Hindlimb muscle (tissue), 1 donor: ENCODE measurements at places on chromosomes 1 and 21.
A peak's percentile ranks its signal among the peaks of the same experiment; 100 is the strongest.

DNA sequence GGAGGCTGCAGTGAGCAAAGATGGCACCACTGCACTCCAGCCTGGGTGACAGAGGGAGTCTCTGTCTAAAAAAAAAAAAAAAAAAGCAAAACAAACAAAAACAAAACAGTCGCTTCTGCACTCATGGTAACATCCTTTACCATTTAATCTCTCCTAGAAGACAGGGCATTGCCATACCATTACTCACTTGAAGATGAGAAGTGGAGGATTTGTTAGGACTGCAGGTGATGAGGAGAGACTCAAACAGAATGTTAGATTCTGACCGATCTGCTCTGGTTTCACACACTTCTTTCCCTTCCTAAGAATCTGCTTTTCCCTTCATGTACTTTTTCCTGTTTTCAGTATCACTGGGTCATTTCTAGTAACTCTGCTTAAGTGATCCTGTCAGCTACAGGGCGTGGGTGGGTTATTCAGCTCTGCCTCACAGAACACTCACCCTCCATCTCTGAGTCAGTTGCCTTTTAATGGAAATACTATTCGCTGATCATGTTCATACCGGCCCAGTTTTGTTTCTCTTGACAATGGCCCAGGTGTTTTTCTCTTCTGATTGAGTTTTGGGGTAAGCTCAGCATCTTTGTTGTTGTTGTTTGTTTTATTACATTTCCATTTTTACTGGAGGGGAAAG is 148.0 kb upstream of the ERG start:
- DNase-seq, result no peak

DNA sequence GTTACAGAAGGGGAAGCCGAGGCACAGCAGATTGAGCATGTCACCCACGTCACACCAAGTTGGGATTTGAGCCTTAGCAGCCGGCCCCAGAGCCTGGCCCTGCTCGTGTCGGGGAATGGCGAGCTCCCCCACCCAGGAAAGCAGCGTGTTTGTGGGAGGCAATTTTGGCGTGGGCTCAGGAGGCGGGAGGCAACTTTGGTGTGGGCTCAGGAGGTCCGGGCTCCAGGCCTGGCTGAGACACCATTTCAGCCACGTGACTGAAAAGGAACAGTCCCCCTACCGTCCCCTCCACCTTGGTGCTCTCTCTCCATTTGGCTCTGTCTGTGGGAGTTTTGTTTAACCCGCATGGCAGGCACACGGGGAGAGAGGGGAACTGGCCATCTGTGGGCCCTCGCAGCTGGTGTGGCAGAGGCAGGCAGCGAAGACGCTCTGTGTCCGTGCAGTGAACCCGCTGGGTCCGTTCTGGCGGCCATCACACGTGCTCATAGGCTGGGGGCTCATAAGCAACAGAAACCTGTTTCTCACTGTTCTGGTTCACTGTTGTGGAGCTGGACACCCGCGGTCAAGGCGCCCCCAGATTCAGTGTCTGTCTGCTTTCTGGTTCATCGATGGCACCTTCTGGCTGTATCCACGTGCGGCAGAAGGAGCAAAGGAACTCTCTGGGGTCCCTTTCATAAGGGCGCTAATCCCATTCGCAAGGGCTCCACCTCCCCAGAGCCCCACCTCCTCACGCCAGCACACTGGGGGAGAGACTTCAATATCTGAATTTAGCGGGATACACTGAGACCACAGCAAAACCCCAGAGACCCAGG is 110.2 kb downstream of the CRYAA start:
- no peak for DNase-seq

DNA sequence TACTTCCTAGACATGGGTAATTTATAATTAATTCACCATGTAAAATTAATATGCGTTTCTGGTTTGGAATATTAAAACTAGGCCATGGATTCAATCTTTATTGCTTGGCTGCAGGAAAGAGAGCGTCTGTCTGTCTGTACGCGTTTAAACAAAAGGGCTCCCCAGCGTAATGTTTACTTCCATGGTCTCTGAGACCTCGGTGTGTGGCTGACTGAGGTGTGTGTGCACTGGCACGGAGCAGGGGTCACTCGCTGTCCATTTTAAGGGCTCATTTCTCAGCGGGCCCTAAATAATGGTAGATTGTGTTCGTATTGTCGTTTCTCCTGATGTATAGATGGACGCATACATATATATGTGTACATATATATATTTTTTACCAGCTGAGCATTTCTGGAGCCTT is 119.6 kb downstream of the ATG4C start:
- DNase-seq, result no peak

DNA sequence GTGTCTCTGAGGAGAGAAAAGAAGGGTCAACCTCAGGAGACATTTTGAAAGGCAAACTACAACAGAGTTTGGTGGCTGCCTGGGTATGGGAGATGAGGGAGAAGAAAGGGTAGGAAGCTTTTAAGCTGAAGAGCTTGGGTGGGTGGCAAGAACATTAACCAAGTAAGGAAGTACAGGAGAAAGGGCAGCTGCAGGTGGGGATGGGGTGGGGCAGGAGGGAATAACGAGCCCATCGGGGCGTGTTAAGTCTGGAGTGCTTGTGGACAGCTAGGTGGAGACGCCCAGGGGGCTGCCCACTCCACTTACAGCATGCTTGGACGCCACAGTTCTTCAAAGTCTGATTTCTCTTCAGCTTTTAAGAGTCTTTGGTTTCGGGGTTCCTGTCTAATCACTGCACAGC is 42.8 kb downstream of the TTC13 start:
- no peak for DNase-seq

DNA sequence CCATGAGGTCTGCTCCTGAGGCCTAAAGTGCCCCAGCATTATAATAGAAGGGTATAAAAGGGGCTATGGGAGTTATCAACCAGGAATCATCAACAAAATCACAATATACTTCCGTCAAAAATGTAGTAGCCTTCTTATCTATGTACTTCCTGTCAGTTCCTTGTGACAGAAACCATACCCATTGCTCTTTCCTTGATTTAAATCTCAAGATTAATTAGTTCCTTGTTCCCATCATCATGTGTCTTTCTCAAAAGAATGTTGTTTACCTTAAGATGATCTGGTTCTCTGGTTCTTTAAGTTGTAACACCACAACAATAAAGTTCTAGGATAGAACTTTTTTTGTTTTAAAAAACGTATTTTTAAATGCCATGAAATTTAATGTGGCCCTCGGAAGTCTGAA is 833.3 kb downstream of the LTN1 start:
- DNase-seq, result no peak

- peak; percentile 53 for DNase-seq
Observed at GRCh38 chr21:39715804-39716397, 29.1 kb upstream of the IGSF5 start.

GRCh38 chr1:108661030-108661609 is at the start of gene HENMT1:
Gene HENMT1 (minus strand): TSS chr1:108661093. CDS start chr1:108659884, 1,209 bp downstream.
- peak; percentile 87 for DNase-seq

GRCh38 chr1:59223989-59224634 is 72.8 kb upstream of the FGGY start:
- no peak for DNase-seq

- no peak for DNase-seq
Observed at GRCh38 chr1:228000836-228001563, 5.8 kb upstream of the WNT3A start.

DNA sequence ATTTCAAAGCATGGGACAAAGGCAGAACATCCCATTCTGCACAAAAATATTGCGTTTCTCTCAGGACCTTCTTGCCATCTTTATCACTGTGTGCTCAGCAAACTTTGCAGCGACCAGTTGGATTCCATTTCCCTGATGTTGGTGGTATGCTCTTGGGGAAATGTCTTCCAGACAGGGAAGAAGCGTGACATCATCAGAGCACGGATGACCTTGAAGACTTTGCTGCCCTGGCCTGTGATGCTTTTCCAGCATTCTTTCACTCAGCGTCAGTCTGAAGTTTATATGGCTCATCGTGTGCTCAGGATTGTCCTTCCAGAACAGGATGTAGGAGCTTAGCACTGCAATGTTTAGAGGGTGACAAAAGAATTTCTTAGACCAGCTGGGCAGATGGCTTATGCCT is 131.4 kb upstream of the F3 start:
- no peak for DNase-seq

DNA sequence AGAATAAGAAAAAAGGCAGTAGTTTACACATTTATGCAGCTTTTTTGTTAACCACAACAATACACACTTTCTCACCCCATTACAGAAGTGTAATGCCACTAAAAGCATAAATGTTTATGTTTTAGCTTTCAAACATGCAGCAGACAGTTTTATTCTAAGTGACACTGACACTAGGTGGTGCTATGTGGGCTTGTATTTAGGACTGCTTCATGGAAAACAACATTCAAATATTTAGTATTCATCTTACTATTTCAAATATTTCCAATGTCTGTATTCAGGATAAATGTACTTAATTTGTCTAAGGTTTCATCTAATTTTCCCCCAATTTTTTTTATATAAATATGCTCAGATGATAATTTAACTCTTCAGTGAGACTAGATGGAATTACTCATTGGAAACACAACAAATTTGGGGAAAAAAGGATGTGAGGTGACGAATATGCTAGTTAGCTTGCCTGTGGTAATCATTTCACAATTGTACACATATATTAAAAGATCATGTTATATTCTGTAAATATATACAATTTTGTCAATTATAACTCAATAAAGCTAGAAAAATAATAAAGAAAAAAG is 71.4 kb downstream of the USP1 start:
- peak; percentile 57 for DNase-seq

DNA sequence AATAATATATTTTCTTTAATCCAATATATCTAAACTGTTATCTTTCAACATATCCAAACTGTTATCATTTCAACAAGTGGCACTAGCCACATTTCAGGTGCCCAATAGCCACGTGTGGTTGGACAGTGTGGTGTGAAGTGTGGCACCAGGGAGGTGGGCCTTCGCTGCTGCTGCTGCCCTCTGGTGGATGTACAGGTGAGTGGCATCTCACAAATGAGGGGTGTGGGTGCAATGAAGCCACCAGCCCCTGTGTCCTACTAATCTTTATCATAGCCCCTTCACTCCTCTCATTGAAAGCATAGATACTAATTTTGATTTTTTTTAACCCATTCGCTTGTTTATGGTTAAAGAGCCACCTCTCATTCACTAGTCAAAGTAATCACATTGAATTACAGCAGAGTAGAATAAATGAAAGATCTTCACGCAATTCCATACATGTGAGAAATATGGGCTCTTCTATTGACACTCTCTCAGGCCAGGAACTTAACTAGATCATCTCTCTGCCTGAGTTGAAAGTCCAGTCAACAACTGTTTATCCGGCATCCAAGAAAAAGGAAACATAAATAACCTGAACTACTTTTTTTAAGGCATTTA is 499.2 kb downstream of the OMA1 start:
- no peak for DNase-seq

DNA sequence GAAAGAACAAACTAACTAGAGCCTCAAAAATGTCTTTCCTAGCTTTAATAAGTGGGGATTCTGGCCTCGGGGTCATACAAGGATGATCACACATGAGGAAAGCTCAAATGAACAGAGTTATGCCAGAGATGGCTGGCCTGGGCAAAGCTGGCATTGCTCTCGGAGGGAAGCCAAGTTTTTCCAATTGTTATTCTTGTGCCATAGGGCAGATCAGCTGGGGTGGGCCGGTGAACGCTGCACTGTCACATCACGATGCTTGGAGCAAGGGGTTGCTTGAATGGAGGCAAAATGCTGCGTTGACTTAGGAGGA is 75.9 kb upstream of the LYST start:
- no peak for DNase-seq

DNA sequence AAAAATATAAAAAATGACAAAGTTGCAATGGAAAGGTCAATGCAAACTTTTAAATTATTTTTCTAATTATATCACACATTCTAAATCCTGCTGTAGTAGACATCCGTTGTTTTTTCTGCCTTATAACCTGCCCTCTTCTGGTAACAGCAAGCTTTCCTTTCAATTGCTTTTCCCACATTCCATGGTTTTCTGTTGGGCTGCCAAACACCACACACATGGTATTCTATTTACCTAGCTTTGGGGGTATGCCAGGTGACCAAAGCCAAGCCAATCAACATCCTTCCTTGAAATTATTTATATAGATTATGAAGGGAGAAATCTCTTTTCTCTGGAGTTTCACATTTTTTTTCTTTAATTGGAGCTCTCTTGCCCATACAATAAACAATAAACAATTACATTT is 3.4 kb upstream of the LAMC1 start:
- DNase-seq, result peak; percentile 42

- DNase-seq, result no peak
Observed at GRCh38 chr1:236851871-236852270, 56.8 kb downstream of the MTR start.

GRCh38 chr1:161398900-161399256 is 31.2 kb upstream of the CFAP126 start:
- no peak for DNase-seq

DNA sequence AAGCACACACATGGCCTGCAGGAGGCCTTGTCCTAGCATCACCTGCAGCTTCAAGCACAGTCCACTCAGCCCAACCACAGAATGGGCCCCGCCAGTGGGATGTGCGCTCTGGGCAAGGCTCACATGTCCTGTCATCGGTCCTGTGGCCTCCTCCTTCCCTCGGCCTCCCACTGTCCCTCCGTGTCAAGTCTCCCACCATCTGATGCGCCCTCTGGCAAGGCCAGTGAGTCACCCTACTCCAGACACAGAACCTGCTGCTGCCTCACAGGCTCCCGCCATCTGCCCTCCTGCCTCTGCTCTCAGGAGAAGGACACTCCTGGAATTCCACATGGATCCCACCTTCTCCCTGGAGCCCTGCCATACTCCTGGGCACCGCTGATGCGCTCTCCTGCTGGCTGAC is 14.2 kb downstream of the KCNAB2 start:
- DNase-seq, result no peak

DNA sequence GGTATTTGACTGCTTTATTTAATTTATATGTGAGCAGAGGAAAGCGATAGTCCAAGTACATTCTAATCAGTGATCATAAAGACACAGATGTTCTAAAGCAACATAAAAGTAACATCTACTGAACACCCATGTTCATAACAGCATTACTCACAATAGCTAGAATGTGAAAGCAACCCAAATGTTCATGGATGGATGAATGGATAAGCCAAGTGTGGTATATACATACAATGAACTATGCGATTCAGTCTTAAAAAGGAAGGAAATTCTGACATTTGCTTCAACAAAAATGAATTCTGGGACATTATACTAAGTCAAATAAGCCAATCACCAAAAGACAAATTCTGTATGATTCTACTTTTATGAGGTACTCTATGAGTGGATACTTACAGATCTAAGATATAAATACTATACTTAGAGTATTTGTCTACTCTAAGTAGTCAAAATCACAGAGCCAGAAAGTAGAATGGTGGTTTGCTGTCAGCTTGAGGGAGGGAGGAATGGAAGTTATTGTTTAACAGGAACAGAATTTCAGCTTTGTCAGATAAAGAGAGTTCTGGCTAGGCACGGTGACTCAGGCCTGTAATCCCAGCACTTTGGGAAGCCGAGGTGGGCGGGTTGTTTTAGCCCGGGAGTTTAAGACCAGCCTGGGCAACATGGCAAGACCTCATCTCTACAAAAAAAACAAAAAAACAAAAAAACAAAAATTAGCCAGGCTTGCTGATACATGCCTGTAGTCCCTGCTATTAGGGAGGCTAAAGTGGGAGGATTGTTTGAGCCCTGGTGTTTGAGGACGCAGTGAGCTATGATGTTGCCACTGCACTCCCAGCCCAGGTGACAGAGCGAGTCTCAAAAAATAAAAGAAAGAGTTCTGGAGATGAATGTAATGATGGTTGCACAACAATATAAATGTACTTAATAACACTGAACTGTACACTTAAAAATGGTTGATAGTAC is 79.7 kb upstream of the ARHGAP29 start:
- DNase-seq, result no peak
